Stimulated activated CD4-positive, alpha-beta T cell treated with anti-CD3 and anti-CD28 coated beads, Interleukin-15, amount 100 ng/mL, for 1 hour (primary cell): ENCODE measurements at places on chromosomes 4 and X.

DNA sequence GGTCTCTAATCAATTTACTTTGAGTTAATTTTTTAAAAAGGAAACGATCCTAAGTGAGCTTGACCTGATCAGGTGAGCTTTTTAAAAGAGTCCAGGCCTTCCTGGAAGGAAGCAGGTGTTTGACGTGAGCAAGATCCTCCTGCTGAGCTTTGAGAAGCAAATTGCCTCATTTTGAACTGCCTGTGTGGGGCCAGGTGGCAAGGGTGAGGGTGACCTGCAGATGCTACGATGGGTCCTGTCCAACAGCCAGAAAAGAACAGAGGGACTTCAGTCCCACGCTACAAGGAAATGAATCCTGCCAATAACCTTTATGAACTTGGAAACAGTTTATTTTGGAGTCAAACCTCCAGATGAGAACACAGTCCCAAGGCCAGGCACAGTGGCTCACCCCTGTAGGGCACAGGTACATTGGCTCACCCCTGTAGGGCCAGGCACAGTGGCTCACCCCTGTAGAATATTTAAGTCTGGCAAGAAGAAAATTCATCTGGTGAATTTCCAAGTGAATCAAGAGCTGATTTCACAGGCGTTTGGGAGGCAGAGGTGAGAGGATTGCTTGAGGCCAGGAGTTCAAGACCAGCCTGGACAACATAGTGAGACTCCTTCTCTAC, 58.1 kb downstream of the CASP3 start:
- DNase-seq = no peak

DNA sequence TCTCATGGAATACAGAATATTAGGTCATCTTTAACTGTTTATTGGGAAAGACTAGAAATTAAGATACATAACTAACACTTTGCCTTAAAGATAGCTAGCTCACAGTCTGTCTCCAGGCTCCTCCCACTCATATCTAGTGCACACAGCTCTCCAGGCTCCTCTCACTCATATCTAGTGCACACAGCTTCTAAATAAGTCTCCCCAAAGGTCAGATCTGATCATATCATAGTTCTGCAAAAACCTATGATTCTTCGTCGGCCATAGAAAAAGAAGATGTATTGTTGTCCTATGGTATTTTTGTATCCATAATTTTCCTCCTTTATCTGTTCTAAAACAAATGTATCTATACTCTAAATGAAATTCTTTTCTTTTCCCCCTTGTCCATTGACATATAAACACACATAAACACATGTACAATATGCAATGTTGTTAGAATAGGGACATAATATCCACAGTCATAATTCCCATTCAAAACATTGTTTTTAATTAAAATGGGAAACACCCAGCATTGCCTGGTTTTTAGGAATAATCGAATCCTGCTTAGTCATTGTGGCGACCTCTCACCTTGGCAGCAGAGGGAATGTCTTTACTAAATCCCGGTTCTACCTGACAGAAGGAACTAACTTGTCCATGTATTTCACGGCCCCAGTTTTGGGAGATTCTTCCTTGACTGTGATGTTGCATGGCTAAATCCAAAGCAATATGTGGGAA, 1282.0 kb downstream of the PCDH7 start:
- no peak for DNase-seq

- DNase-seq = no peak
These were observed 63.4 kb upstream of the PDE5A start for GRCh38 chr4:119692001-119692400.

GRCh38 chr4:3655963-3656362, 110.2 kb upstream of the ADRA2C start:
- no peak for DNase-seq

GRCh38 chr4:158051401-158052235, 121.2 kb downstream of the GASK1B start:
- no peak for DNase-seq

- DNase-seq = no peak
These were observed 27.0 kb downstream of the PROM1 start for GRCh38 chr4:16056681-16057385.

DNA sequence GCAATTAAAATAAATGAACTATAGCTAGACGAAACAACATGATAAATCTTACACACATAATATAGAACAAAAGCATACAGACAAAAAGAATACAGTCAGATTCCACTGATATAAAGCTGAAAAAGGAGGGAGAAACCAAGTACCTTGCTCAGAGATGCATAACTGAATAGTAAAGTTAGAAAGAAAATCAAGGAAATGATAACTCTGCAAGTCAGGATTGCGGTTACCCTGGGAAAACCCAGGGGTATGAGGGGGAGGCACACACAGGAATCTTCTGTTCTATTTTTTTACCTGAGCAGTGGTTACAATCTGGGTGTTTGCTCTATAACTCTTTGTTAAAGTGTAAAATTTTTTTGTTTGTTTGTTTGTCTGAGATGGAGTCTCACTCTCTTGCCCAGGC, 209.1 kb downstream of the CBR4 start:
- DNase-seq = no peak

DNA sequence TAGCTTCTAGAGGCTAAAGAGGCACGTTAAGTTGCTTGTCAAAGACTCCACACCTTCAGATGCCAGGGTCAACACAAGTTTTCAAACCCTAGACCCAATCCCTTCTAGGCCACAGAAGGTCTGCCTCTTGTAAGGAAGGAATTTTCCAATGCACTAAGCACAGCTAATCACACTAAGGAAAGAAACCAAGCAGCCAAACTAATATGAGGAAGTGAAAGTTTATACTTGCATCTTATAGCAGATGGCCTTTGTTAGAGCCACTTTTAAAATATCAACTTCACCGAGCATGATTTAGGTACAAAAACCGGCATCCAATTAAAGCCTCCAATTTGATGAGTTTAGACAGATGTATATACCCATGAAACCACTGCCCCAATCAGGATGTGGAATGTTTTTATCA, 9.9 kb downstream of the FHL1 start:
- no peak for DNase-seq

DNA sequence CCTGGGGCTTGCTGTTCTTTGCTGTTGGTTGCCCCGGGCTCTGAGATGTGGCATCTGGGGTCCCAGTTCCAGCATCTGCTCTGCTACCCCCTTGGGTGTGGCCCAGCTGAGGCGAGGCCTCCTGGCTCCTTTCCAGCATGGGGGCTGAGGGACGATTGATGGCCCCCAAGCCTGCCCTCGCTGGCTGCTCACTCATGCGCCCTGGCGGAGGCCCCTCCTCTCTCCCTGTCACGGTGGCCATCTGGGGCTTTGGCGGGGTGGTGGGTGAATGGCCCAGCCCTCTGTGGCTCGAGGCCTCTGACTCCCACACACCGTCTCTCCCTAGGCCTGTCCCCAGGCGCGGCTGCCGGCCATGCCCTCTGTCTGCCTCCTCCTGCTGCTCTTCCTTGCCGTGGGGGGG, 1.8 kb downstream of the PLXNA3 start:
- no peak for DNase-seq

- no peak for DNase-seq
These were observed 325.5 kb upstream of the SLC7A11 start for GRCh38 chr4:138567696-138568095.

DNA sequence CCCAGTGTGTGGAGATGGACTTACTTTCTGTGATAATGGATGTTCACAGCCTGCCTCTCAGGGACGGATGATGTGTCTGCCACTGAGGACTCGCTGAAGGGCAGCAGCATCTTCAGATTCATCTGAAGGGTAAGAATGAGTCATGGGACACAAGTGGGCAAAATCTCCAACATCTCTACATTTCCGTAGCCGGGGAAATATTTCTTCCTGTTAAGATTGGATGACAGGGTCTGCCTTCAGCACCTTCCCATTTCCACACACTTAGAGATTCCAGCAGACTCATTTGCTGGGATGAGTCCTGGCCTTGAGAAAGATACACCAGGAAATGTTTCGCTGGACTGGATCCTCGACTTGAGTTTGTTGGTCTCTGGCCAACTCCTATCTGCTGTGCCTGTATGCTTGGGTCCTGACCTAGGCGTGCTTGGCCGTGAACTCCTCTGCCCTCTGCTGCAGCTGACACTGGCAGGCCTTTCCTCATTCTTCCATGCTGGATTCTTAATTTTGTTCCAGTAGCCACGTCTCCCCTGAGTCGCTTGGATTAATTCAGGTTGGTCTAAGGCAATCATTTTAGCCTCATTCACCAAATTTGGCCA, 46.5 kb upstream of the SOD3 start:
- DNase-seq = no peak

DNA sequence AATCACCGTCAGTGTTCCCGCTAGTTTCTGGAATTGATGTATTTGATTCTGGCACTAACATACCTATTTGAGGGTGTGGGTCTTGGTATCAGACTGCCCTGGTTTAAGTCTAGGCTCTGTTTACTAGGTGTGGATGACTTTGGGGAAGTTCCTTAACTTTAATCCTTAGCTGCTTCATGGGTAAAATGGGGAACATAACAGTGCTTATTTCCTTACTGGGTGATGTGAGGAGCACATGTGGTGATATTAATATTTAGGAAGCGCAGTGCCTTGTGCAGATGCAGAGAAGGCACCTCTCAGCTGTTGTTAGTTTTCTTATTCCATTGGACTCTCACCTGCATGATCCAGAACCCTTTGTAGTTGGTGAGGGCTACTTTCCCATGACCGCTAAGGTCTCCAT, 17.1 kb downstream of the RNF4 start:
- DNase-seq = no peak

GRCh38 chr4:22348410-22348809, 167.5 kb downstream of the ADGRA3 start:
- no peak for DNase-seq

GRCh38 chr4:15318621-15319348, 109.0 kb upstream of the C1QTNF7 start:
- DNase-seq = no peak

DNA sequence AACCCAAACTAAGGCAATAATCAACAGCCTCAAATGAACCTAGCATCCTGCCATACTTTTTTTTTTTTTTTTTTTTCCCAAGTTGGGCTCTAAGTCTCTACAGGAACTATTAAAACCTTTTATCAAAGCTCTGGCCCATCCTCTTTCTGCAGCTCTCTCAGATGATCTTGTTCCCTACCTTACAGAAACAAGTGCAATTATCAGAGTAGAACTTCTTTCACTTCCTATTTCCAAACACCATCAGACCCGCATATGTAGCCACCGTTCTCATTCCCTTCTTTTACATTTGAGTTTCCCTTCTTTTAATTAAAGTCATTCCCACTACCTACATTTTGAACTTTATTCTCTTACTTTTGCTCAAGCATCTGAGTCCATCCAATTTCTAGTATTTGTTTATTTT, 690.6 kb downstream of the DMD start:
- no peak for DNase-seq

DNA sequence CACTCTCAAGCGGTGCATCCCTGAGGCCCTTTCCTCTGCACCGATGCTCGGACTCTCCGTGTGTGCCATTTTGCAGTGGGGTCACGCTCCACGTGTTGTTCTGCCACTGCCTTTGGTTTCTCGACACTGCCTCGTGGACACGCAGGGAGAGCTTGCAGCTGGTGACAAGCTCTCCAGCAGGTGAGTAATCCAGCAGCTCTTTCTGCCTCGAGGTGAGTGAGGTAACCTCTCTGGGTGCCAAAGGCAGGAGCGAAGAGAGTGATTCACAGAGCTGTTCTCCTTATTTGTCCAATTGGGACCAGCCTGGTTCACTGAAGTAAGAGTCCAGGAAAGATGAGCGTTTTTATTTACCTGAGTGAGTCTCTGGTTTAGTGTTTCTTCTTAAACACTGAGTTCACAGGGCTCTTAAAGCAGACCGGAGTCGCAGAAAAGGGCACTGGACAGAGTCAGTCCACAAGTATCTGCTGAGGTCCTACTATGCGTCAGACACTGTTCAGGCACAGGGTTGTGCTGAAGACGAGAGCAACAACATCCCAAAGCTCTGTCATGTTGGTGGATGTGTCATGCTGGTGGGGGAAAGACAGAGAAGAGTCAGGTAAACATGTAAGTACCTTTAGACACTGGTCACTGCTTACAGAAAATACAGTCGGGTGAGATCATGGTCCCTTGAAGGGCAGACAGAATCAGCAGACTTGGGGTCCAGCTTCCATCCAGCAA, 61.8 kb downstream of the FHDC1 start:
- no peak for DNase-seq

DNA sequence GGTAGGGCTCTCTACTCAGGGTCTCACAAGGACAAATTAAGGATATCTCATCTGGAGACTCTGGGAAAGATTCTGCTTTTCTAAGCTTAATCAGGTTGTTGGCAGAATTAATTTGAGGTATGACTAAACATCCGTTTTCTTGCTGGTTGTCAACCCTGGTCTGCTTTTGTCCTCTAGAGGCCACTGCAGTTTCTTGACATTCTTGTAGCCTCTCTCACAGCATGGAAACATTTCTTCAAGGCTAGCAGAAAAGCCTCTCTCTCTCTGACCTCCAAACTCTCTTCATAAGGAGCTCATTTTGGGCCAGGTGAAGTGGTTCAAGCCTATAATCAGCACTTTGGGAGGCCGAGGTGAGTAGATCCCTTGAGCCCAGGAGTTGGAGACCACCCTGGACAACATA, 749.5 kb upstream of the PCDH7 start:
- DNase-seq = no peak

- no peak for DNase-seq
These were observed 329.7 kb downstream of the EPHA5 start for GRCh38 chr4:65340382-65341109.

GRCh38 chr4:123037804-123038203, 115.4 kb upstream of the NUDT6 start:
- DNase-seq = no peak

- no peak for DNase-seq
These were observed 103.9 kb downstream of the PPA2 start for GRCh38 chr4:105369988-105370387.

GRCh38 chrX:151713849-151714248, 2.0 kb upstream of the FATE1 start:
- DNase-seq = no peak

DNA sequence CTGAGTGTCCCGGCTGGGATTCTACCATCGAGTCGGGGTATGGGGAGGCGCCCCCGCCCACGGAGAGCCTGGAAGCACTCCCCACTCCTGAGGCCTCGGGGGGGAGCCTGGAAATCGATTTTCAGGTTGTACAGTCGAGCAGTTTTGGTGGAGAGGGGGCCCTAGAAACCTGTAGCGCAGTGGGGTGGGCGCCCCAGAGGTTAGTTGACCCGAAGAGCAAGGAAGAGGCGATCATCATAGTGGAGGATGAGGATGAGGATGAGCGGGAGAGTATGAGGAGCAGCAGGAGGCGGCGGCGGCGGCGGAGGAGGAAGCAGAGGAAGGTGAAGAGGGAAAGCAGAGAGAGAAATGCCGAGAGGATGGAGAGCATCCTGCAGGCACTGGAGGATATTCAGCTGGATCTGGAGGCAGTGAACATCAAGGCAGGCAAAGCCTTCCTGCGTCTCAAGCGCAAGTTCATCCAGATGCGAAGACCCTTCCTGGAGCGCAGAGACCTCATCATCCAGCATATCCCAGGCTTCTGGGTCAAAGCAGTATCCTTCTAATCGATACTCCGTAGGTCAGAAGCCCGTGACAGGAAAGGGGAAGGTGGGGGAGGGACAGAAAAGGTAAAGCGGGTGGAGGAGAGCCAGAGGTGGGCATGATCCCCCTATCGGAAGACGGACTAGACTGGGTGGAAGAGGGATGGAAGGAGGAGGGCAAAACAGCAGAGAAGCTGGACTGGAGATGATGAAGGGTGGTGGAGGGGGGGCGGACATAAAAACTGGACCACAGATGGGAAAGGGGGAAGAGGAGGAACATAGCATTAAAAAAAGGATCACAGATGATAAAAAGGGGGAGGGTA, 828 bp downstream of the TSPYL2 start:
- no peak for DNase-seq
